ENCODE measurements at places on chromosomes 5 and 9. TPM values are rescaled to one million over a fixed set of nuclear protein-coding genes. Genes with fewer than 3 reads are reported as not detected.

ADAMTSL2 gene
- 5.5 TPM for total RNA-seq

IFNA2 gene
- not detected for total RNA-seq

PJA2 gene
- 193 TPM for total RNA-seq

ZNF883 gene
- total RNA-seq: 2.1 TPM

TAF1L gene
- 0.05 TPM for total RNA-seq

SPINK1 gene
- total RNA-seq: not detected

SLC28A3 gene
- total RNA-seq: 0.19 TPM

PCDHB12 gene
- 4.1 TPM for total RNA-seq

SYK gene
- 19.5 TPM for total RNA-seq

C9 gene
- 0.19 TPM for total RNA-seq

TMEM215 gene
- total RNA-seq: not detected

PAPPA gene
- 9.9 TPM for total RNA-seq

KCNN2 gene
- 0.46 TPM for total RNA-seq

JADE2 gene
- total RNA-seq: 41.1 TPM

PRSS3 gene
- total RNA-seq: 1.00 TPM

TRIM23 gene
- total RNA-seq: 15.1 TPM

TEX48 gene
- total RNA-seq: not detected

NEUROG1 gene
- not detected for total RNA-seq

OTULINL gene
- total RNA-seq: 13.7 TPM

IL4 gene
- total RNA-seq: not detected

CDH9 gene
- total RNA-seq: not detected

CATSPER3 gene
- total RNA-seq: not detected

LHX6 gene
- 8.3 TPM for total RNA-seq

ARL14EPL gene
- total RNA-seq: not detected

PAX5 gene
- 0.67 TPM for total RNA-seq
